ENCODE measurements at places on chromosomes 5 and 9.

- H3K36me3 ChIP-seq = no peaks in the 10 kb centered on the region
- no peak overlapping the region for H3K27ac ChIP-seq
- no peak for DNase-seq
- no peaks in the 10 kb centered on the region for H3K27me3 ChIP-seq
- no peaks in the 10 kb centered on the region for H3K4me1 ChIP-seq
Measured at GRCh38 chr5:144328494-144328893, 157.8 kb downstream of the KCTD16 start.

GRCh38 chr9:133762488-133763271 is 24.5 kb upstream of the SARDH start:
- no peak for DNase-seq
- H3K36me3 ChIP-seq = peaks cover 11% of the 10 kb centered on the region
- no peaks in the 10 kb centered on the region for H3K27me3 ChIP-seq
- no peaks in the 10 kb centered on the region for H3K4me1 ChIP-seq
- H3K27ac ChIP-seq = no peak overlapping the region

GRCh38 chr5:42596817-42597216 is 159.8 kb upstream of the CCDC152 start:
- no peak overlapping the region for H3K27ac ChIP-seq
- no peak for DNase-seq
- no peak overlapping the region for H3K4me3 ChIP-seq
- H3K27me3 ChIP-seq = no peaks in the 10 kb centered on the region
- no peaks in the 10 kb centered on the region for H3K36me3 ChIP-seq

DNA sequence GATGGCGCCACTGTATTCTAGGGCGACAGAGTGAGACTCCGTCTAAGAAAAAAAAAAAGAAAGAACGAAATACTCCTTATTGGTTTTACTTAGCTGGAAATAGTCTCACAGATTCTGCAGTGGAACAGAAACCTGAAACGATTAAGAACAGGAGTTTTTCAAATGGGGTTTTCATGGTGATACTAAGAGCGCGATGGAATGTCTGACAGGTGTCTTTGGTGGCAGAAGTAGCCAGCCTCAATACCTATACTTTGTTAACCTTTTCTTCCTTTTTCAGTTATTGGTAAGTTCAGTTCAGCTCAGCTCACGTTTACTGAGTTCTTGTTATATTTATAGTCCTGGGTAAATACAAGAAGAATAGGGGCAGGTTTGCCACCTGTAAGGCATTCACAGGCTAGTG is 123.9 kb downstream of the FOCAD start:
- H3K4me1 ChIP-seq = no peaks in the 10 kb centered on the region
- H3K27me3 ChIP-seq = no peaks in the 10 kb centered on the region
- no peak overlapping the region for H3K4me3 ChIP-seq
- no peak for DNase-seq
- no peak overlapping the region for H3K27ac ChIP-seq
- H3K36me3 ChIP-seq = no peaks in the 10 kb centered on the region

DNA sequence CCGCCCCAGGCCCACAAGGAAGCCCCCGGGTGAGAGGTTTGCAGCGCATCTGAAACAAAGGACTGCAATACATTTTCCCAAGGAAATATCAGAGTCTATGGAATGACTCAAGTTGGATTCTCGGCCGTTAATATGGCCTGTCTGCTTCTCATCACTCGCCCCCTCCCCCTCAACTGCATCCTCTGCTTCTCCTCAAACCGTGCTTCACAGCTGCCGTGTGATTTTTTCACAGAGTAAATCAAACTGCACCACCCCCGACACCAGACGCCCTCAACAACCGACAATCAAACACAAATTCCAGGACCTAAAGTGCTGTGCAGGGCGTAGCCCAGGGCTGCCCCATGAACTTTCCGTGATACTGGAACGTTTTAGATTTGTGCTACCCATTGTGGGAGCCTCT is 176.9 kb downstream of the ROR2 start:
- no peaks in the 10 kb centered on the region for H3K36me3 ChIP-seq
- no peaks in the 10 kb centered on the region for H3K27me3 ChIP-seq
- DNase-seq = no peak
- H3K4me1 ChIP-seq = no peaks in the 10 kb centered on the region

DNA sequence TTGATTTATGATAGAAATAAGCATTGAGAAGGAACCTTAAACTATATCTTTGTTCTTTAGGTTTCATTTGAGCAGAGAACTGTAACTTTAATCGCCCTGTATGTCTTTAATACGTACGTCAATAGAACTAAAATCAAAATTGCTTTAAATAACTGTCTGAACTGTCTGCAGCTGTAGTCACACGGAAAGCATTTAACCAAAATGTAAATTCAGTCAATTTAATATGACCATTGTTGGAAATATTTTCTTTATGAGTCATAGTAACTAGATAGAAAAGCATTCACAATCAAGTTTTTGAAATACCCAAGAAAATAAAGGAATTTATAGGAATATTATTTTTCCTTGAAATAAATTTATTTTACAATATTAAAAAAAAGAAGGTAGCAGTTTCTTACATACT is 157.1 kb upstream of the CDH6 start:
- H3K27me3 ChIP-seq = no peaks in the 10 kb centered on the region
- no peaks in the 10 kb centered on the region for H3K4me1 ChIP-seq
- H3K27ac ChIP-seq = no peak overlapping the region

GRCh38 chr5:172501708-172502320 is 47.5 kb upstream of the SH3PXD2B start:
- no peak overlapping the region for H3K27ac ChIP-seq
- no peak for DNase-seq
- no peak overlapping the region for H3K4me3 ChIP-seq

DNA sequence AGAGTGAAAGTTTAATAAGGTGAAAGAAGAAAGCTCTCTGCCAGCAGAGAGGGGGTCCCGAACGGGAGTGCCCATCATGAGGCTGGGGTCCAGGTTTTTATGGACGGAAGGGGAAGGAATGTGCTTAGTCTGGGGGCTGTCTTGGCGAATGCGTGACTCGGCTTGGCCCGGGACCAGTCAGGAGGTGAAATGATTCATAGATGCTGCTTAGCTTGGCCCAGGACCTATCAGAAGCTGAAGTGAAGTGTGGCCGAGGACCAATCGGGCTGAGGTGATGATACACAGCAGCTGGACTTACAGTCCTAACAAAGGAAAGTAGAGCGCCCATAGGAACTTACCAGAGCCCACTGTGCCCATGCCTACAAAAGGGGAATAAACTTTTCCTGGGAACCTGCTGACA is 3.9 kb upstream of the FKTN start:
- no peaks in the 10 kb centered on the region for H3K36me3 ChIP-seq
- H3K27ac ChIP-seq = no peak overlapping the region
- no peak for DNase-seq
- H3K4me3 ChIP-seq = no peak overlapping the region
- peaks cover 4% of the 10 kb centered on the region for H3K4me1 ChIP-seq
- no peaks in the 10 kb centered on the region for H3K27me3 ChIP-seq

DNA sequence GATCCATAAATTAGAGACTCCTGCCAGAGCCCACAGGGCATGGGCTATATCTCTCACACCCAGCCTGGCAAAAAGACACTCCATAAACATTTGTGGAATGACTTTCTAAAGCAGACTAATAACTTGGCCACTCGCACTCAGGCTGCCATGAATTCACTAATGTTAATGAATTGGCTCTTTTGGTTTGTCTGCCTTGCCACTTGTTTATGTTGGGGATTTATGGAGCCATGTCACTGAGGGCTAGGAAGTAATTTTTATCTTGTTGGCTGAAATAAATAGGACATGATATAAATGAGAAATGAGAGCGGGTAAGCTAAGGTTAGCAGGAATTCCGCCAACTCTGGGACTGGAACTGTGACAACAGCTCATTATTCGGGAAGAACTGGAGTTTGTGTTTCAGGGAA is 55.2 kb downstream of the DROSHA start:
- DNase-seq = no peak
- no peaks in the 10 kb centered on the region for H3K27me3 ChIP-seq
- H3K36me3 ChIP-seq = peaks cover 3% of the 10 kb centered on the region
- no peaks in the 10 kb centered on the region for H3K4me1 ChIP-seq
- H3K4me3 ChIP-seq = no peak overlapping the region

- H3K4me1 ChIP-seq = no peaks in the 10 kb centered on the region
- H3K36me3 ChIP-seq = peaks cover 4% of the 10 kb centered on the region
- H3K27ac ChIP-seq = no peak overlapping the region
- no peak overlapping the region for H3K4me3 ChIP-seq
- no peaks in the 10 kb centered on the region for H3K27me3 ChIP-seq
- DNase-seq = no peak
Measured at GRCh38 chr5:176481711-176482110, 33.5 kb downstream of the FAF2 start.

GRCh38 chr9:96133321-96134021 is 168.5 kb downstream of the HSD17B3 start:
- no peak overlapping the region for H3K4me3 ChIP-seq
- H3K36me3 ChIP-seq = no peaks in the 10 kb centered on the region
- H3K4me1 ChIP-seq = peaks cover 21% of the 10 kb centered on the region
- no peak for DNase-seq
- no peaks in the 10 kb centered on the region for H3K27me3 ChIP-seq

DNA sequence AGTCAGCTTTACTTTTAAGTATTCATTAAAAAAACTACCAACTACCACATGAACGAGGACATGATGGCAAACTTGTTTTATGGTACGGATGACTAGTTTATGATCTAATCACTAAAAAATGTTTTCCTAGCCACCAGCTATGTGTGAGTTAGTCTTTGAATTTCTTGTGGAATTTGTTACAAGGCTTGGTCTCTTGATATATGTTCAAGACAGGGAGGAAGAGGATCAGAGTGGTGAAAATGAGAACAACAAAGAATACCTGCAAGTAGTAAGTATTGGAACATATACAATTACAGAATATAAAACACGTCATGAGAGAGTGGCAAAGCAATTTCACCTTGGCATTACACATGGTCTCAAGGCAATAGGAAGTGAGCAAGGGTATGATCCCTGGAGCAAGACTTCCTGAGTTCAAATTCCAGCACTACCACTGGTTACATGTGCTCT is 548.6 kb upstream of the TLE4 start:
- H3K27me3 ChIP-seq = no peaks in the 10 kb centered on the region
- no peaks in the 10 kb centered on the region for H3K4me1 ChIP-seq
- no peaks in the 10 kb centered on the region for H3K36me3 ChIP-seq
- no peak overlapping the region for H3K4me3 ChIP-seq
- H3K27ac ChIP-seq = no peak overlapping the region

- H3K36me3 ChIP-seq = no peaks in the 10 kb centered on the region
- H3K4me1 ChIP-seq = no peaks in the 10 kb centered on the region
- no peak overlapping the region for H3K27ac ChIP-seq
- peaks cover 19% of the 10 kb centered on the region for H3K27me3 ChIP-seq
- DNase-seq = no peak
Measured at GRCh38 chr9:106861640-106862109, 1.3 kb upstream of the ZNF462 start.

DNA sequence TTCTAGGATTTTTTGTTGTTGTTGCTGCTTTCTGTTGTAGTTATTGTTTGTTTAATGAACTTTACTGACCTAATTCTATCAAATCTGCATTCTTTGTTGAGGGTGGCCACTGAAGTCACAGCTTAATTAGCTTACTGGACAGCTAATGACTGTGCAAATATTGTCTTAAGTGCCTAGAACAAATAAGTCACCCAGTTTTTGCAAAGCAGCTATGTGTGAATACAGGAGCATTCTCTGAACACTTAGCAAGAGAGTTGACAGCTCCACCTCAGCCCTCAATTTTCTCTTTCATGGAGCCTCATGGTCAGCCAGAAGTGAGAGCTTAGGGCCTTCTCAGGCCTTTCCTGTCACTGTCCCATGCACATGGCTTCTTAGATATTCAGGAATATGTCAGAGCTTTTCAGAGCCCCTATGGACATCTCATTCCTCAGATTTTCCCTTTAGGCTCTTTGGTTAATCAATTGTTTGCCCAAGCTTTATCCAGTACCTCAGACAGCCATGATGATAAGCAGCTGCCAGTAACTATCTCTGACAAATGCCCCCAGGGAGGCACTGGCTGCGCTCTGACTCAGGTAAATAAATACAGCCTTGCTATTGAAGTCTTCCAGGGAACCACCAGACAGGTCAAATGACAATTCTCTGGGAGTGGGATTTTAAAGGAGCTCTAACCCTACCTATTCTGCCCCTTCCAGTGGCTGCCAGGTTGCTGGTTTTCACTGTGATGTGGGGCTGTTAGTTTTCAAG is 241.4 kb upstream of the IL12B start:
- no peak overlapping the region for H3K27ac ChIP-seq
- H3K4me3 ChIP-seq = no peak overlapping the region
- H3K27me3 ChIP-seq = no peaks in the 10 kb centered on the region
- H3K36me3 ChIP-seq = no peaks in the 10 kb centered on the region

GRCh38 chr5:14416621-14417275 is 164.8 kb upstream of the OTULINL start:
- H3K27me3 ChIP-seq = no peaks in the 10 kb centered on the region
- H3K4me1 ChIP-seq = peaks cover 41% of the 10 kb centered on the region
- peak overlapping the region; percentile 39 for H3K4me3 ChIP-seq
- H3K36me3 ChIP-seq = peaks cover 19% of the 10 kb centered on the region
- DNase-seq = no peak

- DNase-seq = peak; percentile 30
- no peaks in the 10 kb centered on the region for H3K36me3 ChIP-seq
- H3K27me3 ChIP-seq = no peaks in the 10 kb centered on the region
Measured at GRCh38 chr9:84139296-84140070, 158.9 kb downstream of the RMI1 start.

DNA sequence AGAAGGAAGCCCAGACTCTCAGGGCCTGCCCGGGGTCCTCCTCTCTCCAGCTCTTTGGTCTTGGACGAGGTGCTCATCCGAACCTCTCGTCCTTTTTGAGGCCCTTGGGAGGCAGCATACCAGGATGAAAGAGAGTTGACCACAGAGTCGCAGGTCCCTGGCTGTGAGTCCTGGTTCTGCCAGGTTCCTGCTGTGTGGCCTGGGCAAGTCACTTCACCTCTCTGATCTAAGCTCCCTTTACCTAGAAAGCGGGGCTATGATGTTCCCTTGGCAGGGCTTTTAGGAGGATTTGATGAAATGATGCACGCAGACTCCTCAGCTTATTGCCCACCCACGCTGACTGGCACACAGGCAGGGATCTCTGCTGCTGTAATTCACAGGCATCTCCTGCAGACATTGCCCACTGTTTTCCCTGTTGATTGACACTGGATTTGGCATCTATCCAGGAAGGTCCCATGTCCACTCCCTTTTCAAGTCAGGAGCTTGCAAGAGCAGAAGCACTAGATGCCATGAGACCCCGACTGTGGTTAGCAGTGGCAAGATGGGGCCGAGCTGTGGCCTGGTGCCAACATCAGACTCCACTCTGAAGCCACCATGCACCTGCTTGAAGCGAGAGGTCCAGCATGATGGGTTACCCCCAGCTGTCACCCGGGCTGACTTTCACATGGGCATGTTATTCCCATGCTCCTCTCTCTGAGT is 71.5 kb downstream of the MACROH2A1 start:
- no peak overlapping the region for H3K27ac ChIP-seq
- DNase-seq = no peak
- no peak overlapping the region for H3K4me3 ChIP-seq
- no peaks in the 10 kb centered on the region for H3K27me3 ChIP-seq
